Activated effector memory CD4-positive, alpha-beta T cell treated with anti-CD3 and anti-CD28 coated beads, Interleukin-2, amount 50 U/mL, for 16 hours (primary cell): ENCODE measurements at places on chromosomes 11 and 22.

- DNase-seq = no peak
These were observed 239.1 kb upstream of the ARHGAP20 start for GRCh38 chr11:110951037-110951949.

- DNase-seq = no peak
These were observed 16.2 kb upstream of the HSD17B12 start for GRCh38 chr11:43664295-43664694.

- no peak for DNase-seq
These were observed 5.4 kb upstream of the LTBP3 start for GRCh38 chr11:65563601-65564000.

GRCh38 chr22:22578702-22579424 lies 19.8 kb upstream of the PRAME start:
- DNase-seq = no peak

DNA sequence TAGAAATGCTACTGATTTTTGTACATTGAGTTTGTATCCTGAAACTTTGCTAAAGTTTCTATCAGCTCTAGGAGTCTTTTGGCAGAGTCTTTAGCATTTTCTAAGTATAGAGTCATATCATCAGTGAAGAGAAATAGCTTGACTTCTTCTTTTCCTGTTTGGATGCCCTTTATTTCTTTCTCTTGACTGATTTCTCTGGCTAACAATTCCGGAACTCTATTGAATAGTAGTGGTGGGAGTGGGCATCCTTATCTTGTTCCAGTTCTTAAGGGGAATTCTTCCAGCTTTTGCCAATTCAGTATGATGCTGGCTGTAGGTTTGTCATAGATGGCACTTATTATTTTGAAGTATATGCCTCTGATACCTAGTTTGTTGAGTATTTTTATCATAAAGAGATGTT lies 197.7 kb downstream of the AASDHPPT start:
- no peak for DNase-seq

DNA sequence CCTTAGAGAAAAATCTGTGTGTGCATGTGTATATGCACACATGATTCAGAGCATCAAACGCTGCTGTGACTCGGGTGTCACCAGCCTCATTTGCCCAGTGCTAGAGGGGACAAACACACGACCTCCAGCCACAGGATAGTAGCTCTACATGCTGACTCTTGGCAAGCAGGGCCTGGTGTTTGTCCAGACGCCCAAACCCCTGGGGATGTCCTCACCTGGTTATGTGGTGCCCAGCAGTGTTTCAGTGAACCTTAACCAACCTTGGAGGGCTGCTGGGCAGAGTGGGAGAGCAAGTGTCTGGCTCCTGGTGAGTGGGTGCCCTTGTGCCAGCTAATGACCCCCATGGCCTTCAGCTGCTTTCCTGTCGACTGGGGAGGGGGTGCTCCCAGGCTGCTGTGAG lies 26.7 kb downstream of the IGLL1 start:
- DNase-seq = peak; percentile 16

DNA sequence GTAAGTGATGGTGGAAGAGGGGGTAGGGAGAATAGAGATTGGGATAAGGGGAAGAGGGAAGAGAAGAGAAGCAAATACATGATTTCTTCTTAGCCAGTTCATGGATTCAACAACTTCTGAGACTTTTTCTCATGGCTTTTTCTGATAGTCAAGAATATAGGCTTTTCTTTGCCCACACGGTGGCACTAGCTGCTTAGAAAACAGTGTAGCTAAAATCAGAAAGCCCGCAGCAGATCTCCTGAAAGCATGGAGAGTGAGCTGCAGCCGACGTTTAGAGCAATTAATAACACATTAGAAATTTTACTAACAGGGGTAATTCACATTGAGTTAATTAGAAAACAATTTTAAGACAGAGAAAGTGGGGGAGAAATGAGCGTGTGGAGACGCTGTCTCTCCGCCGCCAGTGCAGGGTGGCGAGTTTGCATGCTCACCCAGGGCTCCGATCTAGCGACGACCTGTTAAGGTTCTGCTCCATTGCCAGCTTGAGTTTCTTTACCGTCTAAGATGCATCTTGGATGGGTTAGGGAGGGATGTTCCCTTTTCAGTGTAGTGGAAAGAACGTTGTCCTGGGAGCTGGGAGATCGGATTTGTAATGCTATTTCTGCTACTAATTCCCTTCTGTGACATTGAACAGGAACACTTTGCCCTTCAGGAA lies 3.3 kb upstream of the RAG1 start:
- peak; percentile 68 for DNase-seq
